CD4-positive, alpha-beta T cell treated with Interleukin-15 for 1 hour (primary cell): ENCODE measurements at places on chromosomes 16 and 17.

DNA sequence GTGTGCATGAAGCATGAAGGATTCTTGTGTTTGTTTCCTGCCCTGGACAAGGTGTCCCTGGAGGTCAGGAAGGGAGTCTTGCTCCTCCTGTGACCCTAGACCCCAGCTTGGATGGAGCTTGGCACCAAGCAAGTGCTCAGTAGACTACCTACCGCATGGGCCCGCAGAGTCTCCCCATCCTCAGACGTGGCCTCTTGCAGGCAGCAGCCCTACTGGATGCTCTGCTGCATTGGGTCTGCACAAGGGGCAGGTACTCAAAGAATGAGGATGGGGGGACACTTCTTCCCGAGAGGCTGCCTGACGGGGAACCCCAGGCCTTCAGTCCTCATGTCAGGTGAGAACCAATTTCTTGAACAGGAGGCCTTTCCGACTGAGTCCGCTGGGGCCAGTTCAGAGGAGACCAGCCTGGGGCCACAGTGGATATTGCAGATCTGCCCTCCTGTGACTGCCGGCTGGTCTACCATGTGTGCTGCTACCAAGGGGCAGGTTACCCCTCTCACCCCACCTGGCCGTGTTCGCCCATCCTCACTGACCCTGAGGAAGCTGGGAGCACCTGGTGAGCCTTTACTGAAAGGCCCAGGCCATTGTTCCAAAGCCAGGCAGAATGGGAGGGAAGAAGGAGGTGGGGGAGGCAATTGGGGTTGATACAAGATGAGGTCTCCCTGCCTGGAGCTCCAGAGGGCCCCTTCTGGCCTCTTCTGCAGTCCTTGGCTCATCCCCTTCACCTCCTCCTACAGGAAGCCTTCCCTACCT is 206.3 kb downstream of the RAB11FIP4 start:
- DNase-seq = no peak

- no peak for DNase-seq
Measured at GRCh38 chr16:83887080-83887479, 11.8 kb upstream of the MLYCD start.

GRCh38 chr16:68079626-68080344 is 5.4 kb upstream of the NFATC3 start:
- DNase-seq = peak; percentile 78

DNA sequence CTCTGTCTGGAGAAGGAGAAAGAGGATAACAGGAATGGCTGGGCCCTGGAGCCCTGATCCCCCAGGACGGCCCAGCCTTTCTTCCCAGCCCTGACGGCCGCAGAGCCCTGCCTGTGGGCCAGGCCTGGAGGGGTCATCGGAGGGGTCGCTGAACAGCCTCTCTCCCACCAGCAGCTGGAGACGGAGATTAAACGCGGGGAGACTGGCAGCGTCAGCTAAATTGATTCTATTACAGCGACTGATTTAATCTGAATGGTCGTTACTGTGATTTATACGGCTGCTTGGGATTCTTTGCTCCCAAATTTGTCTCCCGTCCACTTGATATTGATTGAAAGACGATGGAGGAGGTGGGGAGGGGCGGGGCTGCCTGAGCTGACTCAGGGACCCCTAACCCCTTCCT is 7.1 kb upstream of the CDH15 start:
- DNase-seq = no peak

GRCh38 chr16:70746040-70746707 is 54.8 kb downstream of the VAC14 start:
- no peak for DNase-seq

- DNase-seq = no peak
Measured at GRCh38 chr17:32288615-32289014, 23.0 kb downstream of the RHBDL3 start.

DNA sequence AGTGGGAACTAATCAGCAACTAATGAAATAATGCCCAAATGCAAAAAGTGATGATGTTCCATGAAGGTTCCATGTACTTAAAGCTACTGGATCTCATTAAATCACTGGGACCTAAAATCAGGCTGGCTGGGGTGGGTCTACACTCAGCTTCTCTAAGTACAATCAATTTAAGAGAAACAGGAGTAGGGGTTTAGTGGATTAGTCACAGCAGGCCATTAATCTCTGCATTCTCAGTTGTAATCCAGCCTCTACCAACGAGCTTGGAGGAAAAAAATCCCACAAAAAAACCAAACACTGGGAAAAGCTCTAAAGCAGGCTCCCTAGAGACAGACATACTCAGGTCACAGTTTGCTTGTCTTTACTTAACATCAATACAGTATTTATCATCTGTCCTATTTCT is 15.0 kb downstream of the CA10 start:
- DNase-seq = no peak
